ENCODE measurements at places on chromosomes 2 and 18.

DNA sequence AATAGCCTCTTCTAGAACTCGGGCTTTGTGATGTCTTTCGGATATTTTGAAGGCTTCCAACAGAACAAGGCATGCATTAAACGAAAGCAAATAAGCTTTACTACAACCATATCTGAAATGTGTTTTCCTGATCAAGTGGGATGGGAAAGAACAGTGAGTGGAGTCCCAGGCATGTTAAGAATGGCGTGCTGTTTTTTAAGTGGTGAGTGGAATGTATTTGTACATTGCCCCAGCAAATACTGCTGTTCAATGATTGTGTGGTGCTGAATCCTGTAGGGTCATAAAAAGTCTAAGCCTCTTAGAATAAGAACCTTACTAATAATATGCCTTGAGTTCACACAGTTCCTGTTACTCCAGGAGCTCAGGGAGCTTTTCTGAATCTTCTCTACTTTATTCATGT, 52.5 kb downstream of the POMC start:
- DNase-seq, result no peak

- no peak for DNase-seq
Measured at GRCh38 chr2:238659231-238659630, 188.7 kb upstream of the TWIST2 start.

GRCh38 chr2:130720528-130720927, 8.3 kb upstream of the GPR148 start:
- no peak for DNase-seq

- DNase-seq, result no peak
Measured at GRCh38 chr2:170486730-170487129, 228.4 kb upstream of the SP5 start.

DNA sequence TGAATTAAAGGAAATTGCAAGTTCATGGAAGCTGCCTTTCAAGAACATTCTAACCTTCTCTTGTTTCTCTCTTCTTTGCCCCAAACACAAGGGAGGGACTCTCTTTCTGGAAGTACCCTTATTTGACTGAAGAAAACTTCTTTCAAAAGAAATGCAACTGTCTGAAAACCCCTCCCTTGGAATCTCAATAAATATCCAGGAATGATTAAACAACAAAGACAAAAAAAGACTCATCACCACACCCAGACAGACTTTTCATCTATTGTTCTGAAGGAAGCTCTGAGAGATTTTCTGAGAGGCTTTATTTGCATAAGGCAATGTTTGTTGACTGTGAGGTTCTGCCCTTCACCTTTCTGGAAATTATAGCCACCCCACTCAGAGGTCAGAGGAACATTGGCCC, 1260.9 kb downstream of the LRP1B start:
- no peak for DNase-seq

DNA sequence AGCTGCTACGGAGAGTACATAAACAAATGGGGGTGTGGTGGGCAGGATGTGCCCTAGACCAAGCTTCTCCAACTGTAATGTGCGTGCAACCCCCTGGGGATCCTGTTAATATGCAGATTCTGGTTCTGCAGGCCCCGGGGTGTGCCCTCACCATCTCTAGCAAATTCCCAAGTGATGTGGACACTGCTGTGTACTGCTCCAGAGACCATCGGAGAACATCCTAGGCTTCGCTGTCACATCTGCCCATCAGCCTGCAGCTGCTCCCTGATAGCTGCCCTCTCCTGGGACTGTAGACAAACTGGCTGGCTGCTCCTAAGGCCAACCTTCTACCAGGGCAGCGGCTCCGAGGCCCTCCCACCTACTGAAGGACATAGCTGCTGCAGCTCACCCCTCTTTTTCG, 3.2 kb downstream of the HS1BP3 start:
- DNase-seq, result no peak

DNA sequence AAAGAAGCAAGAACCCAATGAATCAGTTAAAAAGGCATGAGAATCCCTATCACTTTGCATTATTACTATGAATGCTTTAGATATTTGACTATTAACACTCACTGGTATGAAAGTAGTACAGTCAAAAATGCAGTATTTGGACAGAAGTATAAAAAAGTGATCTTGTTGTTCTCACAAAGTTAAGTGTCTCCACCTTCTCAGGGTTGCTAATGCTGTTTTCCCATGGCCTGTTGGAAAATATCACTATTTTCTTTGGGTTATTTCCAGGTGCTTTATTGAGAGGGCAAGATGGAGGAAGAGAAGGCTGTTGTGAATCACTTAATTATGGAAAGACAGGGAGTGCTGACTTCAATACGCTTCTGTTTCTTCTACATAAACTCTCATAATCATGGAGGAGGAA, 13.6 kb upstream of the CREB1 start:
- DNase-seq, result no peak

DNA sequence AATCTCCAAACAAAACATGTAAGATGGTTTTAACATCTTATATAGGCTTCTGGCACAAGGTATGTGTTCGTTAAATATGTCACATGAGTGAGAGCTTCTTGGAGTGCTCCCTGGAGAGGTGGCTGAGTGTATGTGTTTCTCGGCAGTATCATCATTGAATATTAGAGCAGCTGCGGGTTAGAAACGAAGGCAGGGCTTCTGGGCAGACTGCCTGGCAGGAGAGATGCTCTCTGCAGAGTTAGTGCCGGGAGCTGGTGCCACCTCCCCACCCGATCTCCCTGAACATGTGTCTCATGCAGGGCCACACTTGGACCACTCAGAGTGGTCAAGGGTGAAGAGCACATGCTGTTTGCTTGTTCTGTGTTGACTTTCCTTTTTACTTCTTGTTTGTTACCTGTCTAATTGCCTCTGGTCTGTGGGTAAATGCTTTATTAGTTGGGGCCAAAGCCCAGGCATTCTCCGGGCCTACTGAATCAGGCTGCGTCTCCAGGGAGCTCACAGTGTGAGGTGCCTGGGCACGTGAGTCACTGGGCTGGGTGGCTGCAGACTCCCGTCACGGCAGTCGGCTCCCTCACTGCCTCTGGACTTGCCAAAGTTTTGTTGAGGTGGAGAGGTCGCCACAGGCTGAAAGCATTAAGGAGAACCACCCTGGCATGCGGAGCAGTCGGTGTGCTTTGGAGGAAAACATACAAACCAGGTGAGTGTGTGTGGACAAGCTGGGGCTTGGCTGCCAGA, 246.6 kb downstream of the FHOD3 start:
- no peak for DNase-seq

DNA sequence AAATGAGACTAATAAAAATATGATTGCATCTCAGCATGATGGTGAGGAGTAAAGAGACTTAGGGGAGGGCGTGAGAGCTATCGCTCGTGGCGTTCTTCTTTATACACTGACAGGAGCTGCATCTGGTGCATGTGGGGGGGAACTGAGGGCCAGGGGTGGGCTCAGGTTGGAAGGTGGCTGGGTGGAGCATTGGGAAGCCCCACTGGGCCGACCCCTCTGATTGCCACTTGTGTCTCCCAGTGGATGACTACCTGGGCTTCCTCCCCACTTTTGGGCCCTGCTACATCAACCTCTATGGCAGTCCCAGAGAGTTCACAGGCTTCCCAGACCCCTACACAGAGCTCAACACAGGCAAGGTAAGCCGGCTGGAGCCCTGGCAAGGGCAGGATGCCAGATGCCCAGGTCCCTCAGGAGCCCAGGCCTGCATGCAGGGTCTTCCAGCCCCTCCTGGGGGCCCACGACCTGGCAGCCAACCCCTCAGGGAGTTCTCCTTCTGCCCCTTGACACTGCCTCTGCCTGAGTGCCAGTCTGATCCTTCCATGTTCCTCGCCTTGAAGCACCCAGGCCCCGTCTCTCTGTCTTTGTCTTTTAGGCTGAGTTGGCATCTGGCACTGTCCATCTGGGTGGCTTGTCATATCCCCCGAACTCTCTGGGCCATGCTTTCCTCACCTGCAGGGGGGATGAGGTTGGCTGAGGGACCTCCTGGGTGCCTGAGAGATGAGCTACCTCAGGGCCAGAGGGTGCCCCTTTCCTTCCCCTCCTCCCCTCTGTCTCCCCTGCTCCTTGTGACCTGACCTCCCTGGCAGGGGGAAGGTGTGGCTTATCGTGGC, 97.7 kb downstream of the DYSF start:
- no peak for DNase-seq

DNA sequence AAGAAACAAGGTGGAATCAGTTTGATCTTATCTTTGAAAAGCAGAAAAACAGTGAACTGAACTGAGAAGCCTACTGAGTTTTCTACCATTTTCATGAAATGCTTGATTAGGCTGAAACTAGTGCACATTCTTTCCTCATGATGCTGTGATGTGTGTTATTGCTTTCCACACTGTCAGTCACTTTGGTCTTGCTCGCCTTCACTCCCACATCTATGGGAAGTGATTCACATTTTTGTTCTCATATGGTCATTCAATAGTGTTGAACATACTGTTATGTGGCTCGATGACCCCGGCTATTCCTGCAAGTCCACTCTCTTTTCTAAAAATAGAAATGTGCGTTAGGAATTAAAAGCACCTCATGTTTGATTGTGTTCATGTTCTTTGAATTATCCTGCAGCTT, 129.7 kb downstream of the TGIF1 start:
- no peak for DNase-seq

DNA sequence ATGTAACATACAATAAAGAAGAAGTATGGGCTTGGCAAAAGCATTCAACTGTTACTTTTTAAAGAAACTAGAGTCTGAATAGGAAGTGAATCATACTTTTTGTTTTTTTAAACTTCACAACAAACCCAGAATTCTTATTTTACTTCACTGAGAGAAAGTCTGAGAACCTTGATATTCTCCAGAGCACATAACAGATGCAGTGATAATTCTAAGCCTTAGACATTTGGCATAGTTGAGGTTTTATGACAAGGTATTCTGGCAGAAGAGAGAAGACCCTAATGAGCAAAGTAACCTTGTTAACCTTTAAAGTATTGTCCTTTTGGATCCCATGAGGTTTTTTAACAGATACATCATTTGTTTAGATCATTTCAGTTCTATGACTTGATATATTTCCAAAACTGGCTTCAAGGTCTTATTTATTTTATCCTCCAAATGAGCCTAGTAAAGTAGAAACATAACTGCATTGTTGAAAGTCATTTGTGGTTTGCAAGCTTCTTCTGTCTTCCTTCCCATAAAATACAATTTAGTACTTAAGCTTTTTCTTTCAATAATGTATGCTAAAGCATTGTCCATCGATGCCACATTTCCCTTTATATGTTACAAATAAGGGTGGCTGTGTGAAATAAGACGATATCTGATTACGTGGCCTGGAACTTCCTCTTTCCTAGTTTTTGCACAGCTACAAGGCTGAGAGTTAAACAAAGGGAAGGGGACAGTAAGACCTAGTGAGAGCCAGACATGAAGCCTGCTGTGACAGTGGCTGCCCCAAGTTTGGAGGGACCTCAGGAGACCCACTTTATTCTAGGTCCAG, 86.1 kb upstream of the ITPRID2 start:
- DNase-seq, result no peak

DNA sequence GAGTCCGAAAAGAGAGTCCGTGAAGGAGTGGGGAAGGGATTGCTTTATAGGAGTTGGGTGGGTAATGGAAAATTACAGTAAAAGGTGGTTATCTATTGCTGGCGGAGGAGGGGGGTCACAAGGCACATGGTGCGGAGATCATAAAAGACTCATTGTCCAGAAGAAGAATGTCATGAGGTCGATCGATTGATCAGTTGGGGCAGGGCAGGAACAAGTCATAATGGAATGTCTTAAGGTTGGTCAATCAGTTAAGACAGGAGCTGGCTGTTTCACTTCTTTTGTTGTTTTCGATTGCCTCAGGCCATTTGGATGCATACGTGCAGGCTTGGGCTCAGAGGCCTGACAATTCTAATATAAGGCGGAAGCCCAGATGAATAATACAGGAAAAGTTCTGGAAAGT, 473.0 kb upstream of the TNP1 start:
- DNase-seq, result no peak

Measured in stimulated activated CD8-positive, alpha-beta memory T cell treated with anti-CD3 and anti-CD28 coated beads, Interleukin-15, amount 100 ng/mL, for 24 hours (primary cell).